ENCODE measurements at places on chromosomes 5 and 9.

DNA sequence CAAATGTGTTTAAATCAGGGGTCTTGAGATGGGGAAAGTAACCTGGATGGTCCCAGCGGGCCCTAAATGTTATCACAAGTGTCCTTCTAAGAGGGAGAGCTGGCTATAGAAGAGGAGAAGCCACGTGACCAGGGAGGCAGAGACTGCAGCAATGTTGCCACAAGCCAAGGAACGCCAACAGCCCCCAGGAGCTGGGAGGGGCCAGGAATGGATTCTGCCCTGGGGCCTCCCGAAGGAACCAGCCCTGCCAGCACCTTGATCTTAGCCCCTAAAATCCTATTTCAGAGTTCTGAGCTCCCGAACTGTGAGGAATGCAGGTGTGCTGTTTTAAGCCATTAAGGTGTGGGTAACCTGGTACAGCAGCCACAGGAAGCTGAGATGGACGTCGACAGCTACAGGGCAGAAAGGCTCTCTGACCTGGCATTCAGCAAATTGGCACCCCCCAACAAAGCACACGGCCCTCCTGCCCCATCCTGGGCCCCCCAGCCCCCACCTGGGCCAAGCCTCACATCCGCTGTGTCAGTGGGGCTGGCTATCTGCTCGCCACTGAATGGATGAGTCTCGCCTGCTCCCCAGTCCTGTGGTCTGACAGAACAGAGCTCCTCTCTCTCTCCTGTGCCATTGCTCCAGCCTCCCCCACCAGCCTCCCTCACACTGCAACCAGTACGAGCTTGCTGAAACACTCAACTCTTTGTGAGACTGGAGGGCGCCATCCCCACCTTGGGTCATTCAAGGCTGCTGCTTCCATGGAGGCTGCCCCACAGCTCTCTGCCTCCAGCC, 78.8 kb downstream of the ADAMTS2 start:
- no peak for DNase-seq

- no peak for DNase-seq
These were observed 99.9 kb downstream of the ENC1 start for GRCh38 chr5:74540622-74541021.

- DNase-seq = no peak
These were observed 211.3 kb downstream of the FAM114A2 start for GRCh38 chr5:153827397-153827796.

- DNase-seq = no peak
These were observed 1448.9 kb upstream of the CDH6 start for GRCh38 chr5:29744618-29745017.

- no peak for DNase-seq
These were observed 83.0 kb downstream of the GADD45G start for GRCh38 chr9:89687848-89688247.

GRCh38 chr9:135521608-135522095, 412 bp downstream of the LCN1 start:
- DNase-seq = no peak

GRCh38 chr9:124964056-124964455, 23.2 kb upstream of the GOLGA1 start:
- no peak for DNase-seq

- DNase-seq = peak; percentile 22
These were observed 220.6 kb upstream of the MAP3K1 start for GRCh38 chr5:56594792-56595191.

DNA sequence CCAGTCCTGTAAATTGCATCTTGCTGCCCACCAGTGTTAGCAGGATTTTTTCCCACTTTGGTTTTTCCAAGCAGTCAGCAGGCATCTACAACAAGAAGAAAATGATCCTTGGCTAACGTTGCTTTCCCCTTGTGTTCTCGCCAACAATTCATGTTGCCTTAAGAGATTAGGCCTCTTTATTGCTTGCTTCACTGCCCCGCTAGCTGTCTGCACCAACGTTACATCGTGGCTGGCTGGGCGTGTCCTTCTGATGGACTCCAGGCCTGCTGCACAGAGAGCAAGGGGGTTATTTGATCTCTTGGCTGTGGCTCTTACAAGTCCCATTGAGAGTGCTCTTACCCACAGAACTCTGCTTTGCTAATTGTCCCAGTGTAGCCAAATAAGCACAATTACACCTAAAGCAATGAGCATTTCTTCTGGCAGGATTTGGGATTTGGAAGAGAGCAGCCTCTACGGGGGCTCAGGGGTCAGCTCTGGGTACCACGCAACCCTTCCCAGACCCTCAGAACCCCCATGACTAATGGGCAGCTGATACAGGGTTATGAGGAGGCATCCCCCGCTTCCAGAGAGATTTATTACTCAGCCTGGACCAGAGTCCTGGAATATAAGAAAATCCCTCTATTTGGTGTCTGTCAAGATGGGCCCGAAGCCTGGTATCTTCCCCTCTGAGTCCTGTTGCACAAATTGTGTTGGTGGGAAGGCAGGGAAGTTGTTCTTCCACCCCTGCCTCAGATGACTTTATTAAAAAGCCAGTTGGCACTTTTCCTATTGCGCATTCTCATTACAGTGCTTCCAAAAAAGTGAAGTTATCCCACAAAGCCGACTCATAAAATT, 17.6 kb downstream of the DCANP1 start:
- no peak for DNase-seq

DNA sequence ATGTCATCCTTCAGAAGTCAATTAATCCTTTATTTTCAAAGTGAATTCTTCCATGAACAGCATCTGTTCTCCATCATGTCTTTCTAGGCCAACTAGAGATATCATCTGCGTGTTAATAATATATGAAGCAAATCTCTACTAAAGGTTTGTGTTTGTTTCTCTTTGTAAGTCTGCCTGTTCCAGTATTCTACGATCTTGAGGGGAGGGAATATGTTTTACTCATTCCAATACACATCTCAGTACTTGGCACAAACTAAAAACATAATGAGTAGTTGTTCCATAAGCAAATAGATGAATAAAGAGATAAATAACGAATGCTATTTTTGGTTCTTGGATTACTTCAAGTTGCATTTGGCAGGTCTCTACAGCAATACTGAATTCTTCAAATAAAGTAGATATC, 470.7 kb upstream of the GRIN3A start:
- no peak for DNase-seq

DNA sequence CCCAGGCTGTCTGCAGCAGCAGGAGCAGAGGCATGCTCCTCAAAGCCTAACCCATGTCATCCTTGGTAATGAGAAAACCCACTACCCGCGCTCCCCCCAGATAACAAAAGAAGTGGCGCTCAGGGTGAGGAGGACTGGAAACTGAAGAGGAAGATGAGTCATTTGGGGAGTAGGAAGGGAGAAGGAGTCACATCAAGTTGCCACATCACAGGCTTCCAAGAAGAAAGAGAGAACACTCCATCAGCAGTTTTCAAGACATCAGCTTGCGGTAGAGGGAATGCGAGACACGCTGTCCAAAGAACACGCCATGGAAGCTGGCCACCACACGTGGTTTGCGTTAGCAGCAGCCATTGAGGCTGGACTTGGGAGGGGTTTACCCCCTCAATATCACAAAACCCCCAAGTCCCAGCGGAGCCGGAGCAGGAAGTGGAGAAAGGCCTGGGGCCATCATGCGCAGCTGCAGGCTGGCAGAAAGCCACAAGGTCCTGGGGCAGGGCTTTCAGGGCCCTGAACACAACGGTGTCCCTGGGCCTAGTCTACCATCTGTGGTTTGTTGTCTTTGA, 41.5 kb downstream of the SH3PXD2B start:
- no peak for DNase-seq

DNA sequence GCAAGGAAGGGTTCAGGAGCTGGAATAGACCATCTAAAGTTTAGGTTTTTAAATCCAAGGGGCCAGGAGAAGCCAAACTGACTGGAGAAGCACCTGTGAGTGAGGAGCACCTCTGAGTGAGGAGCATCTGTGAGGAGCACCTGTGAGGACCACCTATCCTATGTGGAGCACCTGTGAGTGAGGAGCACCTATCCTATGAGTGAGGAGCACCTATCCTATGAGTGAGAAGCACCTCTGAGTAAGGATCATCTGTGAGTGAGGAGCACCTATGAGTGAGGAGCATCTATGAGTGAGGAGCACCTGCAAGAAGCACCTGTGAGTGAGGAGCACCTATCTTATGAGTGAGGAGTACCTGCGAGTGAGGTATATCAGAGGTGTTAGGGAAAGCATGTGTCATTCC, 8.0 kb upstream of the OR1Q1 start:
- DNase-seq = no peak

DNA sequence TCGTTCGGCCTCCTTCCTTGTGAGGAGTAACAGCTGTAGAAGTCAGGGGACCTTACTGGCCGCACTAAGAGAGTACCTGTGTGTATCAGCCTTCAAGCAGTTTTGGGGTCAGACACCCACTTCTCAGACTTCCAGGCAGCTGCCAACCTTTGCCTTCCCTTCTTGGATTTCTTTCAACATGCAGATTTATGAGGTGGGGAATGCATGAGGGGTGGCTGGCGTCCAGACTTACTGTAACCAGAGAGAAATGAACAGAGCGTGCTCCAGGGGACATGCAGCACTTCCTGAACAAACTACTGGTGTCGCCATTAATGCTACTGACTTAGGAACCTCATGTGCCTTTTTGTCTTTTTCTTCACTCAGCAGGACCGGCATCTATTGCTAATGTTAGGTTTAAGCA, 46.7 kb downstream of the INSYN2B start:
- DNase-seq = no peak

GRCh38 chr5:131794586-131794985, 2.2 kb downstream of the FNIP1 start:
- no peak for DNase-seq

- DNase-seq = peak; percentile 88
These were observed 638 bp downstream of the MARCHF3 start for GRCh38 chr5:127029581-127030258.

- DNase-seq = no peak
These were observed 203.9 kb upstream of the CDH9 start for GRCh38 chr5:27242258-27242626.

DNA sequence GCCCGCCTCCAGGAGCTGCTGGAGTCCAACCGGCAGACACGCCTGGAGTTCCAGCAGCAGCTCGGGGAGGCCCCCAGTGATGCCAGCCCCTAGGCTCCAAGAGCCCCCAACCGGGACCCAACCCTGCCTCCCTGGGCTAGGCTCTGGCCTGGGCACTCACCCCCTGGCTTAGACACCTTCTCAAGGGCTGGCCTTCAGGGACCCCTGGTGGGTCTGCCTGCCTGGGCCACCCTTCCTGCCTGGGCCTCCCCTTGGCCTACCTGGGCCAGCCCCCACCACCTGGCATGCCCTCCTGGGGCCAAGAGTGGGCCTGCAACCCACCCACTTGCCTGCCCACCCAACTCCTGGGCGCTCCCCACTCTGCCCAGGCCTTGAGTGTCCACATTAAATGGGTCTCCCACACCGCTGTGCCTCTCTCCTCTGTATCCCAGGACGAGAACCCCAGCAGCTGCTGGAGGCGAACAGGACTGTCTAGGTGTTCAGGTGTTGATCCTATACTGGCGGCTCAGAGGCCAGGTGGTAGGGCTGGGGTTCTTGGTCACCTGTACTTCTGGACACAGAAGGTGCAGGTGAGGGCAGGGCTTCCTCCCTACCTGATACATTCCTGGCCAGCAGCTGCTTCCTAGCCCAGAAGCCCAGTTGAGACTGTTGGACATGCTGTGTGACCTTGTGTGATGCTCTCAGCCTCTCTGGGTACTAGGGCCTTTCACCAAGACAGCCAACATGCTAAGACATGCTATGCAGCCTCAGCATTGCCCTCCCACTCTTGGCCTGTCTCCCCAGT, 3.6 kb downstream of the BBLN start:
- no peak for DNase-seq

DNA sequence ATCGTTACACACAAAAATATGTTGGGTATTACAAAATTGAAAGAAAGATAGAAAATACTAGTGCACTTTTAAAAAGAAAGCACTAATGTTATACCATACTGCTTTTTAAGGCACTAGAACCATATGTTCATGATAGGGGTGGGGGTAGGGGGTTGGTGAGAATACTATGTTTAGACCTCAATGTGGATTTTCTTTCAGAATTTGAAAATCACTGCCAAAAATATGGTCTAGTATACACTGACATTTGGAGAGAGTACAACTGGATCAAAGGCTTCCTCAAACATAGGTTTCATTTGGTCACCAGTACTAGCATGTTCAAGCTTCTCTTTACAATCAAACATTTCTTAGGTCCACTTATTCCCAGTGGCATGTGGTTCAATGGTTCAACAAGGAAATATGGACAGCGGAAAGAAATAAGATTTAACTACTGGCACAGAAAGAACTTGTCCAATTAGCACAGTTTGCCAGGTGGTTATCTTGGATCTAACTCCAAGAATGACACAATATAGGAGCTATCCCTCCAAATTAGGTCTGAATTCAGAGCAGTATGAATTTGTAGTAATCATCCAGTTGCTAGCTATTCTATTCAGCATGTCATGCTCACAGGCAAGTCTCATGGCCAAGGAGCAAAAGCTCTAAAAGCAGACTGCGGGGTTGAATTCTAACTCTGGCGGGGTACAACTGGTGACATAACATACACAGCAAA, 139.3 kb downstream of the SLC24A2 start:
- no peak for DNase-seq

GRCh38 chr9:70554881-70555280, 140.4 kb upstream of the KLF9 start:
- no peak for DNase-seq

DNA sequence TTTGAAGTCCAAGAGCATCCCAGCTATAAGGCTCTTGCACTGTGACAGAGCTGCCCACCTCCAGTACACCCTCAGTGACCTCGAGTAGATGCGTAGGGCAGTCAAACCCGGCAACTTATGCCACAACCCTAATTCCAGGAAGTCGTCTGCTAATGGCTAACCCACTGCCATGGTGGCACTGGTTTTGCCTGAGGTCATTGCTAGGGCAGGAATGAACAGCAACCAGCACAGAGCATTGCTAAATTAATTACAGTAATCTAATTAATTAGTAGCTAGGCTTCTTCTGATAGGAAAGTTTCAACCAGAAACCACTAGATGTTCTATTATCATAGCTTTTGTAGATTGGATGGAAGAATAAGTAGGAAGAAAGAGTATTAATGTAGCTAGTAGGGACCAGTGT, 122.8 kb downstream of the DPYSL3 start:
- DNase-seq = no peak

- DNase-seq = no peak
These were observed 29.8 kb downstream of the PCDHAC2 start for GRCh38 chr5:140996060-140996459.

DNA sequence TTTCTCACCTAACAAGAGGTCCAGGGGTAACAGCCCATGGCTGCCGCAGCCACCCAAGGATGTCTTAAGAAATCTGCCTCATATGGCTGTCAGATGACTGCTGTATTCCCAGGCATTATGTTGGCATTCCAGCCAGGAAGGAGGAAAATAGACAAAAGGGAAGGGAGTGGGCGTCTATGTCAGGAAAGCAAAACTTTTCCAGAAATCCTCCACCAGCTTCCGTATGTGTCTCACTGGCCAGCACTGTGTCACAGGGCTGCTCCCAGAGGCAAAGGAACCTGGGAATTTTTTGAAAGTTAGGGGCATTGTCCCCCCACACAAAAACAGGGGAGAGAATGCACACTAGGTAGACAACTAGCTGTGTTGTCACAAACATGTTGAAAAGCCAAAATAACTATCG, 7.3 kb downstream of the BHMT2 start:
- no peak for DNase-seq

DNA sequence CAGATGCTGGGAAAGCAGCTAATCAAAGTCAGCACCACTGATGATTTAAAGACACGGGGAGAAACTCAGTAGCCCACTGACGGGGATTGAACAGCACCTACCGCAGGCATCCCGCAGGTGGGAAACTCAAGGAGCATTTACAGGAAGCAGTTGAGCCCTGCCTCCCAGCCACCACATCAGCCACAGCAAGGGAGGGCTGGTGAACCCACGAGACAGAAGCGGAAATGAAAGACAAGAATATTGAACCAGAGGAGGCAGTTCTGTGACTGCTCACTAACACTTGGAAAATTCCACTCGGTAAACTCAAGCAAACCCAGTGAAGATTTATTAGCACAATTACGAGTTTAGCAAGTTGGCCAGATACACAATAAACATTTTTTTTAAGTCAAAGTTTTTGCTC, 10.6 kb upstream of the FAM163B start:
- no peak for DNase-seq

Measured in HT-29 (cell line).